Skin of body (tissue), 3 donors: ENCODE measurements at places on chromosomes 2 and 18.

DNA sequence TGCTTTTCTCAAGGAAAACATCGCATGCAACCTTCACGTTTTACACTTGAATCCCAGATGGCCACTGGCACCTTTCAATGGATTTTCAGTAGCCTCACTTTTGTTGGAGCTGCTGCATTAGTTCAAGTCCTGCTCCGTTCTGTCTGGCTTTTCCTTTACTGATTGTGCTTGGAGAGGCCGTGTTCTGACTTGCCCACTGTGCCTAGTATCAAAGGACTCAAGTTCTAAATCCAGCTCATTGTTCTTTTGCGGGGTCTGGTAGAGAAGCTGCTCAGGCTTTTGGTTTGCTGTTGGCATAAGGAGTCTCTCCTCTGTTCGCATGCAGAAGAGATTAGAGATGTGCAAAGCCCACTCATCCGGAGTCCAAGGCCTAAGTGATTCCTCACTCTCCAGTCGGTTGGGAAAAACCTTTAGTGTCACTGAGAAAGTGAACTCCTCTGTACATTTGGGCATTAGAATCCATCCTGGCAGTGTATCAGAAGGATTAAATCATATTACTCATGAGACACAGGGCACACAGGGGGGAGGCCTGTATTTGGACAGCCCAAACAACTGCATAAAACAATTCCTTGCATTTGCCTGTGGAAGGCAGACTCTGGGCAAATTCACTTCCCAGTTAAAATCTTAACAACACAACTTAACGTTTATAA is 69.7 kb downstream of the NCK2 start:
- no peak for DNase-seq

- DNase-seq = no peak
These were observed 134.4 kb downstream of the L3MBTL4 start for GRCh38 chr18:6280211-6280743.

- no peak for DNase-seq
These were observed 235.0 kb downstream of the CAMKMT start for GRCh38 chr2:44596537-44597320.

GRCh38 chr18:49988101-49988500 is 174.8 kb upstream of the ACAA2 start:
- no peak for DNase-seq

GRCh38 chr18:42480441-42480840 is 525.4 kb downstream of the PIK3C3 start:
- no peak for DNase-seq

DNA sequence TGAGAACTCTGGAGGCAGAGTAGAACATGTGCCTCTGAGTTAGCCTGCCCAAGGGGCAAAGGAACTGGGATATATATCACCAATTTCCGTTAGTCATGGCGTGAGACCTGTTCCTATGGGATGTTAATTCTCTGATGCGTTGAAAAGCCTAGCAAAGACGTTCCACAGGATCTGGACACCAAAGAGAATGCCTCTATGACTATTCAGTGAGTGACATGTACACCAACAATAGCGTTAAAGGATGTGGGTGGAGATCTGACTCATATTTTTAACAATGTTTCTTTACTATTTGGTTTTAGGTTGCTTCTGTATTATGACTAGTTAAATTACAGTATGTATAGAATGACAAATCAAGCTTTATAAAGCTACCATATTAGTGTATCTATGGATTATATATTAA is 320.9 kb upstream of the MC4R start:
- no peak for DNase-seq

DNA sequence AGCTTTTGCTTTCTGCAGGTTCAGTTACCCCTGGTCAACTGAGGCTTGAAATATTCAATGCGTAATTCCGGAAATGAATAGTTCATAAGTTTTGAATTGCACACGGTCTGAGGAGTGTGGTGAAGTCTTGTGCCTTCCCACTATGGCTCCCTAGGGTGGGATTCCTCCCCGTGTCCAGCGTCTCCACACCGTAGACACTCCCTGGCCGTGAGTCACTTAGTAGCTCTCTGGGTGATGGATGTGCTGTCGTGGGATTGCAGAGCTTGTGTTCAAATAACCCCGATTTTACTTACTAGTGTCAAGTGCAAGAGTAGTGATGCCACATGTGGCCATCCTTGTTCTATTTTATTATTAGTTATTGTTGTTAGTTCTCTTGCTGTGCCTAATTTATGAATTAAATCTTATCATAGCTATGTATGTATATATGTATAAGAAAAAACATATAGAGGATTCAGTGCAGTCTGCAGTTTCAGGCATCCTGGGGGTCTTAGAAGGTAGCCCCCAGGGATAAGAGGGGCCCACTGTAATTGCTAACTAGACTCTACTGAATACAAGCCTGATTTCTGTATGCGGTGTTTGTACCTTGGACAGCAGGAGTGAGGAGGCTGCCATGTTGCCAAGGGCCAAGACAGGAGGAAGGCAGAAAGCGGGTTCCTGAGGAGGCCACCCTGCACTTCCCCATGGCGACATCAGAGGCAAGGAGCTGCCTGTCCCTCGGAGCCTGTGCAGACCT is 47.7 kb upstream of the PDIA6 start:
- DNase-seq = no peak

DNA sequence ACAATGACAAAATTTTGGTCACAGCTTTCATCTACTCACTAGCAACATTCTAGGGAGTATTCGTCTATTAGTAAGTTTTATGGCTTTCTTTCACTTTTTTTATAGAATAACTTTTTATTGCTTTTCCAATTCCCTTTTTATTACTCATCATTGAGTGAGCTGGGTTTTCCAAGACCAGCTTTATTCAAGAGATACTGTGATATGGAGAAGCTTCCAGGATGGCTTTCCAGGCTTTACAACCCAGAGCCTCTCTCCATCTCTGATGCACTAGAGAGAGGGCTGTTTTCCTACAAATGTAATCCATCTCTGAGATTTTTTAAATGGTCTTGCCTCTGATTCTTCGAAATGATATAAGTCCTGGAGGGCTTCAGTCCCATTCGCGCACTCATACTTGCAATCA is 118.3 kb downstream of the LDLRAD4 start:
- DNase-seq = no peak
